ENCODE measurements at places on chromosomes 2 and 18.

DNA sequence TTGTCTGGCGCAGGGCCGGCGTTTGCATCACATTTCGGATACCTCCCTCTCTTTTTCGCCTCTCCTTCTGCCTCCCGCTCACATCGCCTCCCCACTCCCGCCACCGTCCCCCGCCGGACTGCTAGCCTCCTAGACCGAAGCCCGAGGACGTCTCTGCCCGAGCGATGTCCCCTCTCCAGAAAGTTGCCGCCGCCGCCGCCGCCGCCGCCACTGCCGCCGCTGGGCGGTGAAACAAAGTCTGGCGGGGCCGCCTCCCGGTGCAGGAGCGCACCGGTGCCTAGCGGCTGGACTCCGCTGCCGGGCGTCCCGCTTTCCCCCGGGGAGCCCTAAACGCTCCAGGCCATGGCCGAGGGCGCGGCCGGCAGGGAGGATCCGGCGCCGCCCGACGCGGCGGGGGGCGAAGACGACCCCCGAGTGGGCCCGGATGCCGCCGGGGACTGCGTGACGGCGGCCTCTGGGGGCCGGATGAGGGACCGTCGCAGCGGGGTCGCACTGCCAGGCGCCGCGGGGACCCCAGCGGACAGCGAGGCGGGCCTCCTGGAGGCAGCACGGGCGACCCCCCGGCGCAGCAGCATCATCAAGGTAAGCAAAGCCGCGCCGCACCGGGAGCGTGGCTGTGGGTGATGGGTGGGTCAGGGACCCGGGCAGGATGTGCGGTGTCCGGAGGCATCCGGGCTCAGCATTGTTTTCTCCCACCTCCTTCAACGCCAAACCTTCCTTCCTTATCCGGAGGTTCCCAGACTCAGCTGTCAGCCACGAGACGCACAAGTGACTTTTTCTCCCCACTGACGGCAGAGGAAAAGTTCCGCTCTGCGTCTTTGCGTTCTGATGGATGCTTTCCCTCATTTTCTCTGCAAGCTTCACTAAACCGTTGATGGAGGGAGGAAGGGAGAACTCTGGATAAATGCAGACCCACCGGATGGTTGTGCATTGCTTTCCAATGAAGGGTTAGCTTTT is 643 bp downstream of the PLCL1 start:
- no peak for DNase-seq

- no peak for DNase-seq
Observed at GRCh38 chr2:134819334-134819733, 19.1 kb upstream of the ACMSD start.

DNA sequence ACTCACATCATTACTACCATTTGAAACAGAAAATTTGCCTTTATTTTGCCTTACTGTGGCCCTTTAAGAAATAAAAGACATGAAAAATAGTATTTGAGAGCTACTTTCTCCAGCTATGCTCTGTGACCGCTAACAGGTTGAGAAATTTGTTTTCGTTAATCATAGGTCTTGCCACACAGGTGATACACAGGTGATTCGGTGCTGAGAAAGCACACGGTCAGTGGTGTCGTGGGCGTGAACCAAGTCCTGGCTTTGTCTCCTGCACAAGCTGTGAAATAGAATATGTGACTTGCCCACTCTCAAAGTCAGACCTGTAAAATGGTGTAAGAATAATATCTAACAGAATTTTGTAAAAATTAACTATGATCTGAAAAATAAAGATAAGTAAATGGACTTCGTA is 155.3 kb upstream of the SLC39A10 start:
- no peak for DNase-seq

DNA sequence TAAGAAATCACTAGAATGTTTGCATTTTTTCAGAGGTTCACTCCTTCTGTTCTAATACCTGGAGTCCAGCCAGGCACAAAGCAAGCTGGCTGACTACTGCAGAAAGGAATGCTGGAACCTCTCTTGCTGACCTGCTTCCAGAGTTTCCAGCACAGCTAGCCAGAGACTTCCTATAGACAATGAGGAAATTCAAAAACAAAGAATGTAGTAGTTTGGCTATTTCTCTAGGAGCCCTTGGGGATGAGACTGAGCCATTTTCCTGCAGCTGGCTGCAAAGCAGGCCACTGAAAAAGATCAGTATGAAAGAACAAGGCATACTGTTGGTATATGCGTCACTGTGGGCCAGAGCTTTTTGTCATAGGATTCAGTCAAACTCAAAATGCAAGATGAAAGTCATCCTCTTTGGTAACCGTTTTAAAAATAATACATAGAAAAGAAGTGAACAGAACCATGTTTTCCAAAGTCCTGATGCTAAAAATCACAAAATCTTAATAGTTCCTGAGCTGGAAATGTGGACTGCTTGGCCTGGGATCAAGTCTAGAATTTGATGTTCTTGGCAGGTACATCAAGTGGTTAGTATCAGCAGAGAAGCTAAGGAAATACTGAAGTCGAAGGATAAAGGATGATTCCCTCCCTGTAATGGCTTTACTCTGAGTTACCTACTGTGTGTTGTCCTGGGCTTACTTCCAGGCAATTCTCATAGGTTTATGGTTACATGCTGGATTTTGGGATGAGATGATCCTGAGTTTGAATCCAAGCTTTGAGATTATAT is 9.0 kb upstream of the DSEL start:
- peak; percentile 88 for DNase-seq

- no peak for DNase-seq
Observed at GRCh38 chr2:21412944-21413443, 289.2 kb downstream of the TDRD15 start.

DNA sequence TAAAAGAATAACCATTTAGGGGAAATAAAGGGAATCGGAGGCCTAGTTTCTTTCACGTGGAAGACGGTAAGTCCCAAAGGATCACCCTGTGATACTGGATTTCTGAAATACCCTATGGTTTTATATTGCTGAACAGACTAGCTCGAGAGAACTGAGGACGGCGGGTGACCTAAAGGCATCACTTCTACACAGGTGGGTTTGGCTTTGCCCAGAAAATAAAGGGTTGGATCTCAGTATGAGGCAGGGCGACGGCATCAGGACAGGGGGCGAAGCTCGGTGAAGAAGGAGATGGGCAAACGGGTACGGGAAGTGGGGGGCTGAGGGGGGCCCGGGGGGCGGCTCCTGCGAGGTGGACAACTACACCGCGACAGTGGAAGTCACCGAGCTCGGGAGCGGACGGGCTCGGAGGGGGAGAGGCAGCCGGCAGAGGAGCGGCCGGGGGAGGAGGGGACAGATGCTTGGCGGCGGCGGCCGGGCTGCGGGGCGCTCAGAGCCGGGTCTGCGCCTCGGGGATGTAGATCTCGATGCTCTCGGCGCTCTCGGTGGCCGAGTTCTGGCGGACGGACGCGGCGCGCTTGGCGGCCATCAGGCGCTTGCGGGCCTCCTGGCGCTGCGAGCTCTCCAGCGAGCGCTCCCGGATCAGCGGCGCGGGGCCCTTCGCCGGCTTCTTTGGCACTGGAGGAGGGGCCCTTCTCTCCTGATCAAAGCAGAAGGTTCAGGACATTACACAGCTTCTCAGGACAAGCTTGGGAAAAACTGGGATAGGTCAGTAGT is 48.9 kb downstream of the TGIF1 start:
- DNase-seq = no peak

GRCh38 chr2:206616151-206616550 is 26.1 kb upstream of the FAM237A start:
- no peak for DNase-seq

DNA sequence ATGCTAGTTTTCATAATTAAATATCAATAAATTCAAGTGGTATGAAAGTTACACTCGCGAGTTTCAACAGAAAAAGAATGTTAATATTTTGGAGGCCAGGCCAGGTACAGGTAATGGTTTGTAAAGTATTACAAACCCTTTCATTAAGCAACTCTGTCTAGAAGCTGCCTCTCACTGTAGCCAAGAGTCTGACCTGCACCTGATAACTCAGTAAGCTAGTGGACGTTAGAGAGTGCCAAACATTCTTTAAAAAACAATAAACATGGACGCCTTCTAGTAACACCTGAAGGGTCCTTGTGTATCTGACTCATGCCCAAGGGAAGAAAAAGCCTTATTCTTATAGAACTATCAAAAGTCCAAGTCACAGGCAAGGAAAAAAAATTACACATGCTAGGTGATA is 70.2 kb downstream of the MBD2 start:
- DNase-seq = no peak

DNA sequence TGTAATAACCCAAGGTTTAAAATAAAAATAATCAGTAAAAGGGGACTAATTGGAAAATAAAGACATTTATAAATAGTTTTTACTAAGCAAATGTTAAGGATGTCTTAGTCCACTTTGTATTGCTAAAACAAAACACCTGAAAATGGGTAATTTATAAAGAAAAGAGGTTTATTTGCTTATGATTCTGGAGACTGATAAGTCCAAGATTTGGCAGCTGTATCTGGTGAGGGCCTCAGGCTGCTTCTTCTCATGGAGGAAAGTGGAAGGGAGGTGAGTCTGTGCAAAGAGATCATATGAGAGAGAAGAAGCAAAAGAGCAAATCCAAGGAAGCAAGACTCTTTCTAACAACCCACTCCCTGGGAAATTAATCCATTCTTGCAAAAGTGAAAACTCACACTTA is 299.5 kb downstream of the DSC3 start:
- no peak for DNase-seq

DNA sequence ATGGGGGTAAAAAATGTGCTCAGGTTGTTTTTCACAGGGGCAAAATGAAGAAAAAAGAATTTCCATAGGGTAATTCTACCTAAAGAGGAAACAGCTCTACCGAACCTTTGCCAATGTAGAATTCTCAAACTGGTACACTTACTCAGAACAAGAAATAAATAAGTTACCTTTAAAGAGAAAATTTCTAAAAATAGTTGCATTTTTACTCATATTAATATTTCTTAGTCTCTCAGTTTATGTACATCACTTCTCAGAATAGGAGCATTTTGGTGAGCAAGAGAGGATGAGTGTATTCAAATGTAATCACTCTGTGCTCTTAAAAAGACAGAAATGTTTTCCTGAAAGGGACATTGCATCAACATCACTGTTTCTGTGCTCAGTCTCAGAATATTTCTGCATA is 574.7 kb upstream of the SLC8A1 start:
- DNase-seq = no peak

- no peak for DNase-seq
Observed at GRCh38 chr2:132588576-132588975, 81.4 kb downstream of the LYPD1 start.

Data from BJ (cell line).